ENCODE measurements at places on chromosomes 7 and 10. TPM values are rescaled to one million over a fixed set of nuclear protein-coding genes. Genes with fewer than 3 reads are reported as not detected.

The FGFR2 gene
- 19.1 TPM for polyA plus RNA-seq

The IFIT1B gene
- polyA plus RNA-seq, result not detected

The XPNPEP1 gene
- polyA plus RNA-seq, result 16.5 TPM

The CCL24 gene
- 2.8 TPM for polyA plus RNA-seq

The LRMDA gene
- polyA plus RNA-seq, result 27.8 TPM

The DTX2 gene
- 44.2 TPM for polyA plus RNA-seq

The CUBN gene
- 0.33 TPM for polyA plus RNA-seq

- peak overlapping the region; percentile 87 for H3K27ac ChIP-seq
- no peak overlapping the region for H3K4me3 ChIP-seq
- no peaks in the 10 kb centered on the region for H3K27me3 ChIP-seq
- peaks cover 10% of the 10 kb centered on the region for H3K4me1 ChIP-seq
- H3K36me3 ChIP-seq, result no peaks in the 10 kb centered on the region
These were observed 6.1 kb upstream of the ABLIM1 start for GRCh38 chr10:114664127-114664526.

GRCh38 chr10:5499493-5500140, at the start of gene CALML5:
CALML5 (minus strand) TSS chr10:5499570; CDS start chr10:5499438, 132 bp downstream.
- DNase-seq, result no peak
- H3K27me3 ChIP-seq, result no peaks in the 10 kb centered on the region
- H3K27ac ChIP-seq, result no peak within 1 kb of the TSS
- peaks cover 12% of the 10 kb centered on the region for H3K4me1 ChIP-seq

- DNase-seq, result no peak
- peak overlapping the region; percentile 74 for H3K27ac ChIP-seq
- H3K4me1 ChIP-seq, result no peaks in the 10 kb centered on the region
- H3K36me3 ChIP-seq, result no peaks in the 10 kb centered on the region
- no peaks in the 10 kb centered on the region for H3K27me3 ChIP-seq
- no peak overlapping the region for H3K4me3 ChIP-seq
These were observed 72.8 kb upstream of the MPP7 start for GRCh38 chr10:28375399-28376354.

GRCh38 chr7:70893971-70894715, 237.8 kb upstream of the GALNT17 start:
- no peak overlapping the region for H3K27ac ChIP-seq
- no peaks in the 10 kb centered on the region for H3K27me3 ChIP-seq
- H3K4me1 ChIP-seq, result no peaks in the 10 kb centered on the region
- H3K36me3 ChIP-seq, result no peaks in the 10 kb centered on the region

Measured in lung (tissue), 17 donors.